ENCODE measurements at places on chromosomes 7 and 10.
A peak's percentile ranks its signal among the peaks of the same experiment; 100 is the strongest.

DNA sequence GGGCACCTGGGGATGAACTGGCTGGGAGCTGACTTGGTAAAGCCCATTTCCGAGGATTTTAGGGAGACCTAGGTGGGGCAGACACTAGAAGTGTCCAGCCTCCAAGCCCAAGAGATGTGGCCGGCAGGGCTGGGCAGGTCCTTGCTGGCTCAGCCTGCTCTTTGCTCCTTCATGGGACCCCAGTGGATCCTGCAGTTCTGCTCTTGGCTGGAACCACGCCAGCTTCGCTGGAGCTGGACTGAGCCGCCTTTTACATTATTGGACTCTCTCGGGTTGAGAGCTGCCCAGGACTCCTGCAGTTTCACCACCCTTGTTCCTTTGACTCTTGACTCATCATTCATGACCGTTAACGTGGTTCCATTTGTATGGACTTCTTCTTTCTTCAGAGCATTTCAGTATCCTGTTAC lies 5.7 kb downstream of the PPIF start:
- peak; percentile 75 for DNase-seq

DNA sequence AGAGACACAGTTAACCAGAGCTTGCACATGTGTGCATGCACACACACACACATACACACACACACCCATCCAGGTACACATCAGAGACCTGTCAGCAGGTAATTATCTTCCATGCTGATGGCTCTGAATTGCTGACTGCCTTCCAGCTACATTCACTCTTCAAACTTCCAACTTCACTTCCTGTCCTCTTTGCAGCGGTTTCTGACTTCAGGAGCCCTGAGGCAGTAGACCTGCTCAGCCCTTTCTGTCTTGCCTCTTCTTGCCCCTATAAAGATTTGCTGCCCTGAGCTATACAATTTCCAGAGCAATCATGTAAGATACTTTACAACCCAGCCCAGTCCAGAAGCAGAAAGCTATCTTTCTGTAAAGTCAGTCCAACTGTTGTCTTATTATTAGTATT lies 310.2 kb downstream of the FGFR2 start:
- DNase-seq: no peak

DNA sequence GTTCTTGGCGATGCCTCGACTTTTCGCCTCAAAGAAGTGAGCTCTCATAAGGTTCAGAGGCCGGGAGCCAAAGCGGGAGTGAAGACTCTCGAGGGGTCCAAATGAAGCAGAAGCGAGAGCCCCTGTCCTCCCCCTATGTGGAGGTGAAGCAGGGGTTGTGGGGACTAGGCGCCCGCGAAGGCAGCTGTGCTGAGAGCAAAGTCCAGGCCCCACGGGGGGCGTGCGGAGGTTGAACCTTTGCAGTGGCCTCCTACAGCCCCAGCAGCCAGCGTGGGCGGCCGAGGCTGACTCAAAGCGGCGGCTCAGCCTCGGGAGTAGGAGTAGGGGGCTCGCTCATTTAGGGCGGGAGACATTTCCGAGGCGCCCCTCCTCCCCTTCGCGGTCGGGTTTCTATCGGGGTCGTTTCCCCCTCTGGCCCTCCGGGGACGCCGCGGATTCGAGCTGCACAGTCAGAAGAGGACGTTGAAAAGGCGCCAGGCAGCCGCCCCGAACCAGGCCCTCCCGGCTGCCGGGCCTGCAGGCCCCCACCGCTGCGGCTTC lies 553 bp upstream of the ADD3 start:
- no peak for DNase-seq

GRCh38 chr7:64465551-64465950 lies 97.3 kb downstream of the ZNF680 start:
- no peak for DNase-seq

GRCh38 chr10:70232155-70232858 lies 922 bp downstream of the PPA1 start:
- DNase-seq: peak; percentile 66

GRCh38 chr10:54843085-54843646 lies 42.1 kb upstream of the PCDH15 start:
- no peak for DNase-seq

All from inflammatory macrophage treated with lipopolysaccharide for 4 hours (primary cell).